Lung microvascular endothelial cell (primary cell): ENCODE measurements at places on chromosomes 13 and 19. TPM values are rescaled to one million over a fixed set of nuclear protein-coding genes. Genes with fewer than 3 reads are reported as not detected.
A peak's percentile ranks its signal among the peaks of the same experiment; 100 is the strongest.

DNA sequence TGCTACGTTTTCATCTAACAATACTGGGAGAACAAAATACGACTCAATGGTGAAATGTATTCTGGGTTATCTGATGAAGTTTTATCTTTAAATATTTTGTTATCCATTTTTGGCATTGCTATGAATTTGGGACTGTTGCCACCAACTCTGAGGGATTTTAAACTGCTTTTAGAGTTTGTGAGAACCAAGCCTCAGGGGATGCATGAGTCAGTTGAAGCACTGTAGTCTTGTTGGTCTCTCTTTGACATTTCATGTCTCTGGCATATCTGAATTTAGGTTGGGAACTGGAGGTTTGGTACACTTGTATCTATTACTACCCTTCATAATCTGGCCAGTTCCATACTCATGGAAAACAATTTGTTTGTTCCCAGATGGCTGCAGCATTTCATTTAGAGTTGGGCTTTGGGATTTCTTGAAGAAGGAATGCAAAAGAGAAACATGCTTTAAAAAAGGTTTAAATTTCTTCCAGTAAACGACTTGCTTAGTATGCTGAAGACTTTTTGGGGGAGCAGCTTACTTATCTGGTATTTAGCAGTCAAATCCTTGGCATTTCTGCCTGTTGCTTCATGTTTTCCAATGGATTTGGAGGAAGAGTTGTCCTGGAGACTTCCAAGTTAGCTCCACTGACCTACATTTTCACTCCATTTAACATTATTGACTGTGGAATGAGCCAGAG lies 28.9 kb downstream of the ARHGEF7 start:
- no peak for DNase-seq

LRFN3 gene
- 1.3 and 2.0 TPM in 2 replicates for total RNA-seq

- peak; percentile 93 for DNase-seq
These were observed at the start of gene ALG5 for GRCh38 chr13:36999054-36999714. Gene ALG5, minus strand, starts transcription at chr13:36999340. Its CDS starts 40 bp downstream, at chr13:36999300.

PRR22 gene
- 0.22 and 0.40 TPM in 2 replicates for total RNA-seq

ZNF320 gene
- total RNA-seq: 5.0 and 8.5 TPM in 2 replicates

PLK5 gene
- not detected in 2 replicates for total RNA-seq

NLRP11 gene
- under 0.01 TPM in 2 replicates for total RNA-seq

DNA sequence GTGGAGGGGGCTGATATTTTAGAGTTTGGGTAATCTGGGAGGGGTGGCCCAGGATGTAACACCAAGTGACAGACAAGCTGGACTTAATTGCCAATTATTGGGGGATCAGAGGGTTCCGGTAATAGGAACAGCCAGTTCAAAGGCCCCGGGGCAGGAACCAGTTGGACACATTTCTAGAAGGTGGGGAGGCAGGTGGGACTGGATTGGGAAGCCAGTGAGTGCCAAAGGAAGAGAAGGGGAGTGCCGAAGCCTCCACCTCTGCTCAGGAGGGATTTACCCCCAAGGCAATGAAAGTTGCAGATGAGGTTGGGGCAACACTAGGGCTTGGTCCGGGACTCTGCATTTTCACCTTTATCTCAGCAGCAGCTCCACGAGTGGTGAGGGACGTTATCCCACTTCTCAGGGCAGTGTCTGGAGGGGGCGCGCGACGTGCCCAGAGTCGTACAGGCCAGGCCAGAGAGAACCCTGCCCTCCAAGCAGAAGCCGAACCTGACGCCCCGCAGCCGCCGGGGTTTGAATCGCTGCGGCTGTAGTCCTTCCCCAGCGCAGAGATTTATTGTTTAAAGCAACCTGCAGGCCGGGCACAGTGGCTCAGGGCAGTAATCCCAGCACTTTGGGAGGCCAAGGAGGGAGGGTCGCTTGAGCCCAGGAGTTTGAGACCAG lies 5.7 kb upstream of the JUND start:
- no peak for DNase-seq

GRCh38 chr13:36029166-36029565 lies 102.0 kb downstream of the DCLK1 start:
- no peak for DNase-seq

SSC5D gene
- 0.22 TPM in 1 of 2 replicates, not detected in the other for total RNA-seq

FOSB gene
- 0.65 and 23.4 TPM in 2 replicates for total RNA-seq

SLC17A7 gene
- under 0.01 and 0.20 TPM in 2 replicates for total RNA-seq

GRCh38 chr19:31602548-31602947 lies 253.3 kb upstream of the TSHZ3 start:
- no peak for DNase-seq

DNA sequence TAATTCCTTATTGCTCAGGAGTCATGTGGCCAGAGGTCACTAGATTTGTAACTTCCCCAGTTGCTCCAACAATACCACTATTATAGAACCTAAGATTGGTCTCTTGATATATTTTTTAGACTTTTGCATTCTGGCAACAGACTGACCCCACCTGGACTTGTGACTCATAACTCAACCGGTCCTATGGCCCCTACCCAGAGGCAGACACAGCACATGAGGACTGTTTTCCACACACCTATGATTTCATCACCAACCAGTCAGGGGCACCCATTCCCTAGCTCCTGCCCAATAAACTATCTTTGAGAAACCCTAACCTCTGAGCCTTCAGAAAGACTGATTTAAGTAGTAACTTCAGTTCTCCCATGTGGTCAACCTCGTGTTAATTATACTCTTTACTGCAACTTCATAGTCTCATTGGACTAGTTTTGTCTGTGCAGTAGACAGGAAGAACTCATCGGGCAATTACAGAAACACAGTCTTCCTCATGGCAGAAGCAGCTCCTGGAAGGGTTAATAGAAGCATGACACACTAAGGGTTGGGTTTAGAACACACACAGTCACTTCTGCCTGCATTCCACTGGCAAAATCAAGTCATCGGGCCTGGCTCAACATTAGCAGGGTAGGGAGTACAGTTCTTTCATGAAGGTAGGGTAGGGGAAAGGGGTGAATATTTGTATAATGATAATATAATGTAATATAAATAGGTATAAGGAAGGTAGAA lies 251.8 kb downstream of the UQCRFS1 start:
- no peak for DNase-seq

PLVAP gene
- total RNA-seq: 0.99 and 5.2 TPM in 2 replicates

GRCh38 chr13:49308097-49308875 lies 60.6 kb downstream of the CDADC1 start:
- DNase-seq: no peak

GRCh38 chr19:41999071-41999877 lies 5.2 kb upstream of the ATP1A3 start:
- no peak for DNase-seq

GRCh38 chr13:71261256-71261655 lies 605.7 kb downstream of the DACH1 start:
- no peak for DNase-seq

- peak; percentile 13 for DNase-seq
These were observed 121.7 kb downstream of the POSTN start for GRCh38 chr13:37476874-37477273.

DNA sequence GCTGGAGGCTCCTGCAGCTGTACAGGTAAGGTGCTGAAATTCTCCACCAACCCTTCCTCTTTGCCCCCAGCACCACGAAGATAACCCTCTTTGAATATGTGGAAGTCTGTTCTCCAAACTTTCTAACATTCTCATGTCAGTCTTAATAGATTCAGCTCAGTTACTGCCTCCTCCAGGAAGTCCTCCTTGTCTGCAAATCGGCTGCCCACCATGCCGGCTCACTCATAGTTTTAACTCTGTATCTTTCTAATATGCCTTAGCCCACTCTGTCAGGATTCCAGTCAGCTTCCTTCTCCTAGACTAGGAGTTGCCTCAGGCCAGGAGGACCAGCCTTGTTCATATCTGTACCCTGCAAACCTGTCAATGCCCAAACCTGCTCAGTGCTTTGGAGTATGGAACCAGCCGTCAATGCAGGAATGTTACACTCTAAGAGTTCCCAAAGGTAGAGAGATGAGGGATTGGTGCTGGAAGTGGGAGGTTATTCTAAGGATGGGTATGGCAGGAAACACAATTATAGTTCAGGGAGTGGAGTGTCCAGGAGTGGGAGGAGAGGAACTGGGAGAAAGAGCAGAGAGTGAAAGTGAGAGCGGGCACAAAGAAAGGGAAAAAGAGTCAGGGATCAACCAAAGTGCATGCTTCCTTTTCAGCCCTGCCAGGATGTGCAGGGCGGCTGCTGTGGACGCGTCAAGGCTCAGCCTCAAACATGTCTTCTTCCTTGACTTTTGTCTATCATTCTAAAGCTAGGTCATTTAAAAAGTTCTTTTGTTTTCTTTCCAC lies 38.0 kb upstream of the ALOX5AP start:
- DNase-seq: peak; percentile 48

GRCh38 chr13:57527114-57527735 lies 104.3 kb upstream of the PCDH17 start:
- DNase-seq: no peak

C19orf33 gene
- total RNA-seq: 0.40 and 2.2 TPM in 2 replicates

GRCh38 chr19:50669302-50670101 lies 20.3 kb downstream of the C19orf81 start:
- peak; percentile 56 for DNase-seq

- peak; percentile 66 for DNase-seq
These were observed 885 bp downstream of the TGFB1 start for GRCh38 chr19:41352609-41353465.

GARIN5A gene
- under 0.01 and 0.20 TPM in 2 replicates for total RNA-seq

- no peak for DNase-seq
These were observed 5.4 kb upstream of the ZNF765 start for GRCh38 chr19:53389571-53389970.

RASL11A gene
- total RNA-seq: 1.7 and 2.0 TPM in 2 replicates

RNF225 gene
- not detected in 2 replicates for total RNA-seq
